ENCODE measurements at places on chromosomes 5 and 9.

- no peak for DNase-seq
Measured at GRCh38 chr5:174504266-174504726, 220.1 kb upstream of the MSX2 start.

GRCh38 chr9:130197386-130197785 lies 25.2 kb downstream of the NCS1 start:
- no peak for DNase-seq

GRCh38 chr5:1502737-1503120 lies 21.0 kb downstream of the LPCAT1 start:
- DNase-seq, result no peak

- no peak for DNase-seq
Measured at GRCh38 chr9:135820661-135821060, 86.7 kb downstream of the CAMSAP1 start.

DNA sequence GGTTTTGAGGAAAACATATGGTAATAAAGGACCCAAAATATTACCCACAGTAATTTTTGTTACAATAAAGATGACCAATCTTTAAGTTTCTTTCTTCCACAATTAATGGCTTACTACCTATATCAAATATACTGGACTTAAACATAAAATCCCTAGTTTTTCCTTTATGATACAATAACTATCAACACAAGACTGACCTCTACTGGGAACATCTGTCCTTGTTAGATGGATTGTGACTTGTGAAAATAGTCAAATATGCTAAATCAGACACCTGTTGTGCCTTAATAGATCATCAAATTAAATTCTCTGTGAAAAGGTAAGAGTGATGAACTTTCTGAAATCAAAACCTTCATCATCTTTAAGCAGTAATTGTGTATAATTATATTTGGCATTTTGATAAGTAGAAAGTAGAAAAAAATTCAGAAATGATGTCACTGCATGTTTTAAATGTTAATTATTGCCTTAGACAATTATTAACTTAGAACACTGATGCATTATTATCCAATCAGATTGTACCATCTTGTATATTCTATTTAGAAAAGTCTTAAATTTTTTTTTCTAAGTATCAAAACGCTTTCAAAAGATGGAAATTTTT lies 113.6 kb downstream of the DEPDC1B start:
- DNase-seq, result no peak

GRCh38 chr5:130795037-130795436 lies 370.0 kb downstream of the HINT1 start:
- no peak for DNase-seq

DNA sequence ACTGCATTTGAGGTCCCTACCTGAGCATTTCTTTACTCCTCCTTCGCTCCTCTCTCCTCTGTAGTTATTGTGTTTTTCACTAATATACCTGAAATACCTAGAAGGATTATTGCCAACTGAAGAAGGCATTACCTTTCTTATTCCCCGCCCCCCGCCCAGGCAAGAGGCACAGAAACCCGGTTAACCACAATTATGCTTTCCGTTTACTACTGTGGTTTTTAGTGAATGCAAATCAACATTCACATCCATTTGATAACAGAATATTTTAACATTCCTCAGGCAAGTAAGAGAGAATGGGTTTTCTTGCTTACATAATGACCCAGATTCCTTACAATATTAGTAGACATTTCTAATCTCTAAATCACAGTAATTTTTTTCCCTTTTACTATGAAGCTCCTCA lies 136.9 kb downstream of the PCSK5 start:
- DNase-seq, result no peak

- no peak for DNase-seq
Measured at GRCh38 chr5:163362840-163363371, 74.5 kb upstream of the CCNG1 start.

DNA sequence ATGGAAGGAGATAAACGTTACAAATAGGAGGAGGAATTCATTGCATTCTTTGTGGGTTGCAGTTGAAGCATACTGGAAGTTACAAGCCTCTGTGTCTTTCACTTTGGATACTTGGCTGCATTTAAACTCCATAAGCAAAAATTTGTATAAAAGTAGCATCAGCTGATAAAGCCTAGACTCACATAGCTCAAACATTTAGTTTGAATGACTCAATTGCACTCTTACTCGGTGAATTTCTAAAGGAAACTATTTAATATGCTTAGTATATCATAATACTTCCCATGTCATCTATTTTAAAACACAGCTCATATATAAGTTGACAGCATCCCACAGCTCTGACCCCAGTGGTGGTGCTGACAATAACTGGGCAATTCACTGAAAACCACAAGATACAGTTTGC lies 596.6 kb upstream of the ZNF608 start:
- DNase-seq, result no peak

- no peak for DNase-seq
Measured at GRCh38 chr5:68071282-68071632, 144.3 kb upstream of the PIK3R1 start.

DNA sequence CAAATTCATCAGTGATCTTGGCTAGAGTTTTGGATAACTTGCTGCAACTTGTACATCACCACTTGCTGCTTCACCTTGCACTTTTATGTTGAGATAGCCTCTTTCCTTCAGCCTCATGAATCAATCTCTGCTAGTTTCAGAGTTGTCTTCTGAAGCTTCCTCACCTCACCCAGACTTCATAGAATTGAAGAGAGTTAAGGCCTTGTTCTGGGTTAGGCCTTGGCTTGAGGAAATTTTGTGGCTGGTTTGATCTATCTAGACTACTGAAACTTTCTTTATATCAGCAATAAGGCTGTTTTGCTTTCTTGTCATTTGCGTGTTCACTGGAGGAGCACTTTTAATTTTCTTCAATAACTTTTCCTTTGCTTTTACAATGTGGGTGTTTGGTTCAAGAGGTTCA lies 12.8 kb downstream of the FER start:
- no peak for DNase-seq

- no peak for DNase-seq
Measured at GRCh38 chr5:173592050-173592669, 24.3 kb downstream of the BOD1 start.

GRCh38 chr5:173697931-173698579 lies 81.6 kb upstream of the BOD1 start:
- DNase-seq, result no peak

DNA sequence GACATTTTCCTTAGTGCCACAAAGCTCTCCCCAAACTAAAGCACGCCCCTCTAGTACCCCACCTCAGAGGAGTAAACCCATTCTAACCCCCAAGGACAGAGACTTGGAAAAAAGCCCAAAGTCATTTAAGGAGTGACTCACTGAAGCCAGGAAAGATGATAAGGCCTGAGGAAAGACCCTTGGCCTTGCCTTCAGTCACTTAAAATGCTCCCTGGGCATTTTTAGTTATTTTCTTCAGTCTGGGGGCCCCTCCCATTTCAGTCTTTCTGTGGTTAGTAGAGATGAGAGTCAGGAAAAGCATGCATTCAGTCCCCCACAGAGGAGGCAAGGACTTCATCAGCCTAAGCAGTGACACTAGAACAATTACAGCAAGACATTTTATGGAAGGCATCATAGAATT lies 13.7 kb upstream of the TLX3 start:
- no peak for DNase-seq

GRCh38 chr5:132662925-132663770 lies 5.2 kb downstream of the IL13 start:
- peak; percentile 82 for DNase-seq

DNA sequence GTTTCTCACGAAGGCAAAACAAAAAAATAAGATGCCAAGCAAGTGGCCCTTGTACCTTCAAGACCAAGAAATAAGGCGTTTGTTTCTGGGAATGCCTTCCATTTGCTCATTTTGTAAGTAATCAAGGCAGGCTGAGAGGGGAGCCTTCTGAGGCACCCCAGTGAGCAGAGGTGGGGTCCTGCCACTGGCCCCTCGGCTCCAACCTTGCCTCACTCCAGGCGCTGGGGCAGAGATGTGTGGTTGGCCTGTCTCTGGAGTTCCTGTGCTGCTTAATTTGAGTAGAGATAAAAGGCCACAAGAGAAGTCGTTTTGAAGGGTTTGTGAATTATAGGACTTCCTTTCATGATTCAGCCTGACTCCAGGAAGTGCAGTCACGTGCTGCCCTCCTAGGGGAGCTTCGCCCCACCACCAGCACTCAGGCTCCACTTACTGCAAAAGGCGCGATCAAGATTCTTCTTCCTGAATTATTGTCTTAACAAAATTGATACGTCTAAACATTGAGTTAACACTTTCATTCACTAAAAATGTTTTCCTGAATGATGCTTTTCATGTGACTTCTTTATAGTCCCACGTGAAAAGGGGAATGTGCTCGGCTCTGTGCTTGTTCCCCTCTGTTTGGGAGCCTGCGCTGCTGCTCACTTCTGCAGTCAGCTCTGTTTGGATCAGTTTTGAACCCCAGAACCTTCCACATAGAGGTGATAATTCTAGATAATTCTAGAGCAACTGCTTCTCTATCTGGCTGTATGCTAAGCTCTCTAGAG lies 13.7 kb downstream of the SYK start:
- DNase-seq, result no peak

GRCh38 chr5:138078006-138078643 lies 5.7 kb upstream of the WNT8A start:
- no peak for DNase-seq

DNA sequence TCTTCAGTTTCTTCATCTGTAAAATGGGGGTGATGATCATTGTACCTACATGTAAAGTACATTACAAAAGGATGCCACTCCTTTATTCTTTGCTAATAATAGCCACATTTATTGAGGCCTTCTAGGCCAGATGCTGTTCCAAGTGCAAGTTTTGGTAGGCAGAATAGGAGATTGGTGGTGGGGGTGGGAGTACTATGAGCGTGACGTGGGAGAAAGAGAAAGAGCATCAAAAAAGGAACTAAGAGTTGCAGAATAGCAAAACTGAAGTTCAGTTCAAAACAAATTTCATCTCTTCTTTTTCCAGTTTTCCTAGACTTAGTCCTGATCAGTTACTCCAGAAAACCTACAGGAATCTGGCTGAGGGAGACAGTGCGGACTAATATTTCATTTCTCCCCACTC lies 174.1 kb downstream of the SNX18 start:
- no peak for DNase-seq

GRCh38 chr5:154367101-154367500 lies 78.7 kb upstream of the SAP30L start:
- no peak for DNase-seq

- DNase-seq, result no peak
Measured at GRCh38 chr5:108797396-108797795, 49.7 kb downstream of the FER start.

- DNase-seq, result no peak
Measured at GRCh38 chr5:14415698-14416074, 165.9 kb upstream of the OTULINL start.

DNA sequence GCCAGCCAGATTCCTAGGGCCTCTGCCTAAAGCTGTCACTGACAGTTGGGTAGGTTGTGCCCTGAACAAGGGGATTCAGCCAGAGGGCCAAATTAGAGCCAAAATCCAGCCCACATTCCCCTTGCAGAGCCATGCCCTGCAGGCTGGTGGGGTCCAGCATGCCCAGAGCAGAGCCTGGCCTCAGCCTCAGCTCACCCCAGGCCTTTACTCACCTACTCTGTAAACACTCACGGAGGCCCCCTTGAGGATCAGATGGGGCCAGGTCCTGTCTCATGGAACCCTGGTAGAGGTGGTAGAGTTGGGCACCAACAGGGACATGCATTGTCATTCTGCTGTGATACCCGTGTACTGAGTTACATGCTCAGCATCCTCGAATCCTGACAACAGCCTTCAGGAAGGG lies 74.9 kb downstream of the LMX1B start:
- DNase-seq, result no peak

DNA sequence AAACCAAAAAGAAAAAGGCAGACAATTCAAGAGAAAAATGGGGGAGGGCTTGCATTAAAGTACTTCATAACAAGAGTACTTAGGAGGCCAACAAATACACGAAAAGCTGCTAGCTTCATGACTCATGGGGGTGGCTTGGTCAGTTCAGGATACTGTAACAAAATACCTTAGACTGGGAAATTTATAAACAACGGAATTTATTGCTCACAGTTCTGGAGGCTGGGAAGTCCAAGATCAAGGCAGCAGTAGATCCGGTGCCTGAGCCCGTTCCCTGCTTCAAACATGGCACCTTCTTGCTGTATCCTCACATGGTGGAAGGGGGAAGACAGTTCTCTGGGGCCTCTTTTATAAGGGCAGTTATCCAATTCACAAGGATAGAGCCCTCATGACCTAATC lies 111.4 kb downstream of the C9orf50 start:
- no peak for DNase-seq

- no peak for DNase-seq
Measured at GRCh38 chr9:114893221-114894010, 37.0 kb downstream of the TNFSF8 start.

DNA sequence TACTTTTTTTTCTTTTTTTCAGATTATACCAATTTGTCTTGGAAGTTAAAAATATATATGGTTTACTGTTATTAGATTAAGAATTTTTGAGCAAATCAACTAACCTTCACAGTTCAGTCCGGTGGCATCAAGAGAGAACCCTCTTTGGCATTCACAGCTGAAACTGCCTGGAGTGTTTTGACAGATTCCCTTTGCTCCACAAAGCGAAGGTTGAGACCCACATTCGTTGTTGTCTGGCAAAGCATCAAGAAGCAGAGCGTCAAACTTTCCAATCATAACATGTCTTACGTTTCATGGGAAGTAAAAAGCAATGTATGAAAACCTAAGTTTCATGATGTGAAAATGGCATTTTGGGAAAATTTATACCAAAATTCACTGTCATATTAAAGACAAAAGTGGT lies 190.2 kb downstream of the SLC12A2 start:
- no peak for DNase-seq

DNA sequence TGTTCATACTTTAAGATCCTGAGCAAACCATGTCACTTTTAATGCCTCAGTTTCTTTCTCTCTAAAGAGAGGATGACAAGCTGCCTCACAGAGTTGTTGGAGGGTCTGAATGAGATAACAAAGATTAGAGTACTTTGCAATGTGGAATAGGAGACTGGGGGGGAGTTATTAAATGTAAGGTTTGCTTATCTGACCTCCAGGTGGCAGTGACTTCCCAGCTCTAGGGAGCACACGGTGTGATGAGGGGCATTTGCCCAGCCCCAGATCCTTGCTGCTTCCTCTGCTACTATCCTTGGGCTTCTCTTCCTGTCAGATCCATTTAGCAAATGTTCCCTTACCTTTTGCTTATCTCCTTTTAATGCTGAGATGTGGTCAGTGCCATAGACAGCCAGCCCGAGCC lies 30.7 kb downstream of the ENHO start:
- no peak for DNase-seq
